ENCODE measurements at places on chromosomes 11 and 22.
A peak's percentile ranks its signal among the peaks of the same experiment; 100 is the strongest.

GRCh38 chr22:27859336-27859735, 57.8 kb upstream of the MN1 start:
- no peak for DNase-seq

- no peak for DNase-seq
Observed at GRCh38 chr11:83054904-83055380, 16.8 kb downstream of the RAB30 start.

DNA sequence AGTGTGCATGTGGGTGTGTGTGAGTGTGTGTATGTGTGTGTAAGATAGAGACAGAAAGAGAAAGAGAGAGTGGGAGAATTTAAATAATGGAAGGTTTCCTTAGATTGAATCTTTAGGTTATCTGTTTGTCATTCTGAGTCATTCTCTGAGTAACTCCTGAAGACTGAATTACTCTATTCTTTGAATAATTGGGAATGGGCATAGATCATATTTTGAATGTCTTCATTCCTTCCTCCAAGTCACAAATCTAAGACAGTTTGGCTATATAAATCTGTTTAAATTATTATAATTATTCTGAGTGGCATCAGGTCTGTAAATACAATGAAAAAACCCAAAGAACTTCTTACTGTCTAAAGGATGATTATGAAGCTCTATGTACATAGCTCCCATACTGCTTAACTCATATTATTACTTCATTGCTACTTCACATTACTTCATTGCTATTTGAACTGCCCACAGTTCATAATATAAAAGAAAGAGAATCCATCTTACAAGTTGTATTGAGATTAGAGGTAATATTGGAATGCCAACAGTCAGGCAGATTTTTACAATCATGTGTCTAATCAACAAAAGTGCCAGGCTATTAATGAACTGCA, 346.6 kb upstream of the CCDC179 start:
- DNase-seq = peak; percentile 40

DNA sequence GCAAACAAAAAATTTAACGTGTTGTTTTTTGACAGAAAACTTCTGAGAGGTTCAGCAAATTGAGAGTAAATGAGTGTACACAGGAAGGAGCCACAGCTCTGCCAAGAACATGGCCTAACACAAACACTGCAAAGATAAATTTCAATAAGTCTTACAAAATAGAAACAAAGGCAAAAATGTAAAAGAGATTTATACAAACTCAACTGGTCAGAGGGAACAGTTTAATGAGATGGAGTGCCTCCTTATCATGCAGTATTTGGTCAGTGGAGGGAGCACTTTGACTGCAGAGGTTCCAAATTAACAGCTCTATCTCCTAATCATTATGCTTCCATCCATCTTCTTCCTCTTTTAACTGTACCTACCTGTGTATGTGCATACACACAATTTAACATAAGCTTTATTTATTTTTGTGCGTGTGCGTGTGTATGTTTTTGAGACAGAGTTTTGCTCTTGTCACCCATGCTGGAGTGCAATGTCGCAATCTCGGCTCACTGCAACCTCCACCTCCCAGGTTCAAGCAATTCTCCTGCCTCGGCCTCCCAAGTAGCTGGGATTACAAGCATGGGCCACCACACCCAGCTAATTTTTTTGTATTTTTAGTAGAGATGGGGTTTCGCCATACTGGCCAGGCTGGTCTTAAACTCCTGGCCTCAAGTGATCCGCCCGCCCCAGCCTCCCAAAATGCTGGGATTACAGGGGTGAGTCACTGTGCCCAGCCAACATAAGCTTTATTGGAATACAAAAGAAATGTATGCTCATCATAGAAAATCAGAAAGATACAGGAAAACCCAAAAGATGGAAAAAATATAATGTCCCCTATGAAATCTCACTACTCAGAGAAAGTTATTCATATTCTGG, 111.9 kb downstream of the MRTFA start:
- DNase-seq = no peak

DNA sequence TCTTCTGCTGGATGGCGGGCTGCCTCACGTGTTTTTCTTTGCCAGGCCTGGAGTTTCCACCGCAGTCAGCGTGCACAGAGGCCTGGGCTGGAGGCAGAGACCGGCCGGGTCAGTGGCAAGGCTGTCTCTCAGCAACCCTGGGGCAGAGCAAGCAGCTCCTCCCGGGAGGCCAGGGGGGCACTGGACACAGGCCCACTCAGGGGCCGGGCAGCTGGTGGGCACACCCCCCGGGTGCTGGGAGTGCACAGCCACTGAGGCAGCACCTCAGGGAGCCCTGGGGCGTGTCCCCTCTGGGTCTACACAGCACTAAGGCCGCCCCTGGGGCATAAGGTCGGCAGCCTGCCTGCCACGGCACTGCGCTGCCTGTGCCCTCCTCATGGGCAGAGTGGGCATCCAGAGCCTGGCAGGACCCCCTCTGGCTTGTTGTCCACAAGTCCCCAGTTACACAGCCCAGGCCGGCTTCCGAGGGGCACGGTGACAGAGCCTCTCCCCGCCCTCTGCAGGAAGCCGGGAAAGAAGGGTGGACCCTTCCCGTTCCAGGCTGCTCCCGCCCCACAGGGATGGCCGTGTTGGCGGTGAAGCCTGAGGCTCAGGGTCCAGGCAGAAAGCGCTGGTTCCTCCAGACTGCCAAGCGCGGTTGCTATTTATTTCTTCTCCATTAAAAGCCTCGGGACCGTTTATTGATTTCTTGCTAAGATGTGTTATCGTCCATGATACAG, 18.5 kb upstream of the TH start:
- DNase-seq = no peak

GRCh38 chr11:19524171-19524671, 188.4 kb upstream of the NAV2 start:
- DNase-seq = no peak

- DNase-seq = no peak
Observed at GRCh38 chr22:41561788-41562187, 978 bp downstream of the CSDC2 start.

DNA sequence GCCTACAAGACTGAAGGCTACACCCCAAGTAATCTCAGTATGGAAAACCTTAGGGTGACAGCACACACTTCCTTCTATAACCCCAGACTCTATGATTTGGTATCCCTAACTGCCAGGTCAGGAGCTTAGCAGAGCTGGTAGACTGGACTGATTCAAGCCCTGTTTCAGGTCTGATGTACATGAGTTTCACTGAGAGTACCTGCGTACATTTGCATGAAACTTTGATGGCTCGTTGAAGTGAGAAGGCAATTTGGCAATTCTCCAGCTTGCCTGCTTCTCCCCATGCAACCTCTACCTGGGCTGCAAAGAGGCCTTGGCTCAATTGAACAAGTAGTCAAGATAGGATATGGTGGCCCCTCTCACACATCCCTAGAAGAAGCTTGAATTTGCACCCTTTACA, 10.2 kb downstream of the FIBIN start:
- no peak for DNase-seq

DNA sequence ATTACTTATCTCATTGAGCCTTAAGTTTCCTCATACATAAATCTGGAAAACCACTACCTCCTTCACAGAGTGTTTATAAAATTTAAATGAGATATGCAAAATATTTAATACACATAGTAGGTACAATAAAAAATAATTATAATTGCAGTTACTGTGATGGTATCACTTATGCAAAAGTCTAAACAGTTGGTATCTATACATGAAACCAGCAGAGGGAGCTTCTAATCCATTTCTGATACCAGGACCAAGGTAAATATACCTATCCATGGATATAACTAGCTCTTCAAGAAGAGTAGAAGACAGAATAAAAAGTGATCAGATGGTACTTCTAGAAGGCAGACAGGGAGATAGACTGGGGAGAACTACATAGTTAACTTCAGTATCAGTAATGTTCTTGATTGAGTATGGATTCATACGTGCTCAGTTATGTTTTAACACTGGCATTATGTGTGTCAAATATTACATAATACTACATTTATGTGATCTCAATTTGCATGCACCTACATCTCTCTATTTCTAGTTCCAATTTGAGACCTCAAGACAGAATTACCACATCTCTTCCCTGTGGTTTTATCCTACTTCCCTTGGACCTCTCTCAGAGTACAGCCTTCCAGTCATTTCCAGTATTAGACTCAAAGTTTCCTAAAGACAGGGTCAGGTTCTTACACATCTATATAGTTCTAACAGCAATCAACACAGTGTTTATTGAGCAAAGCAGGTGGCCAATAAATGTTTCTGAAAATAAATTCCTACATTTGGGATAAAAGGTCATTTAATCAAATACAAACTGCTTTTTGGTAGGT, 13.7 kb upstream of the TSG101 start:
- DNase-seq = peak; percentile 27

DNA sequence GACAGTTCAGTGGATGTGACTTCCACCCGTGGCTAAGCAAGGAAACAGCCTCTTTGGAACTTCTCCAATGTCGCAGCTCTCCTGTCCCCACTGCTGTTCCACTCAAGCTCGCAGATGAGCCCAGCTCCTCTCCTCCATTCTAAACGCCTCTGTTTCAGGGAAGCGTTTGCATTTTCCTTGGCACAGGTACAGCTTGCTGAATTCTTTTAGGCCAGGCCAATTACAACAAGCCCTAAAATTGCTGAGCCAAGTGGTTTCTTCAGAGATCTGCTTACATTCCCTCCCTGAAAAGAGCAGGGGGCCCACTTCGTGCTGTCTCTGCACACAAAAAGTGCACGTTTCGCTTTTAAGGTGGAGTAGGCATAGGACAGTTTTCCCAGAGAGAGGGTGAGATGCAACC, 91.5 kb upstream of the BLID start:
- DNase-seq = peak; percentile 90

DNA sequence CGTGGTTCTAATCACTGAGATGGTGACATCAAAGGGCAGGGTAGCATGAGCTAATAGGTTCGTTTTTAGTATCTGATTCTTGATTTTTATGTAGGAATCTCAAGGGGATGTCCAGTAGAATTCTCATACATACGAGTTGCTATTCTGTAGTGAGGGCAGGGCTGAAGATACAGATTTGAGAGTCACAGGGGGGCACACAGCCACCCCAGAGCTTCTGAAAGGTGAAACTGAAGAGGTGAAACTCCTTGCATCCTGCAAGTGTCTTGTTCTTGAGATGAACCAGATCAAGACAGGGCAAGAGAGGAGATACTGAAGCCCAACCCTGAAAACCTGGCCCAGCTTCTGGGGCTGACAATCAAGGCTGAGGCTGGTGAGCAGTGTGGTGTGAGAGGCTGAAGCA, 35.6 kb upstream of the TMEM123 start:
- no peak for DNase-seq

- DNase-seq = no peak
Observed at GRCh38 chr11:13278609-13279486, 1.3 kb downstream of the BMAL1 start.

GRCh38 chr22:36552289-36552688, 23.3 kb upstream of the EIF3D start:
- DNase-seq = no peak

GRCh38 chr11:870127-870413, 27.4 kb downstream of the TSPAN4 start:
- DNase-seq = no peak

GRCh38 chr11:120801801-120802689, 221.9 kb upstream of the TBCEL start:
- DNase-seq = peak; percentile 64

- DNase-seq = peak; percentile 4
Observed at GRCh38 chr11:72491001-72491400, 56.7 kb upstream of the CLPB start.

DNA sequence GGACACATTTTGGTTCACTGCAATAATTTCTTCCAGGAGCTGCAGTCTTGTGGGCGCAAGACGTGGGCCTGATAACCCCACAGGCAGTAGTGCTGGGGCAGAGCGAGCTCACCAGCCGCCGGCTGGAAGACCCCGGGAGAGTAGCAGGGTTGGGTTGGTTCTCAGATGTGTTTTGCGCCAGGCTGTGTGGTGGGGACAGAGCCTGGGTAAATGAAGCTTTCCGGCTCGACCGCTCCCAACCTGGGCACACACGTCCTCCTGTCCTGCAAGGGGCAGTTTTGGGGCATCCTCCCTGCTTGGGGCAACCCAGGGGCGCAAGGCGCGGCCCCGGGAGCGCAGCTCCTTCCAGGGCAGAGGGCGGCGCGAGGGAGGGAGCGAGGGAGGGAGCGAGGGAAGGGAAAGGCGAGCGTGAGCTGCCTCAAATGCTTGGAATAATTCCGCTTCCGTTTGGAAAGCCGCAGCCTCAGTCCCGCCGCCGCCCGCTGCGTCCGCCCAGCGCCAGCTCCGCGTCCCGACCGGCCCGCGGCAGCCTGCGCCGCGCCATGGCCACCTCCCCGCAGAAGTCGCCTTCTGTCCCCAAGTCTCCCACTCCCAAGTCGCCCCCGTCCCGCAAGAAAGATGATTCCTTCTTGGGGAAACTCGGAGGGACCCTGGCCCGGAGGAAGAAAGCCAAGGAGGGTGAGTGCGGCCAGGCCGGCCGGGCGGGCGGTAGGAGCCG, at the start of gene PARVA:
Gene PARVA (plus strand): TSS at position 466 of the 718 bp plus-strand sequence. CDS start 77 bp downstream, at position 543.
- DNase-seq = peak; percentile 87

- DNase-seq = peak; percentile 86
Observed at GRCh38 chr11:22459048-22459447, 120.9 kb downstream of the SLC17A6 start.

DNA sequence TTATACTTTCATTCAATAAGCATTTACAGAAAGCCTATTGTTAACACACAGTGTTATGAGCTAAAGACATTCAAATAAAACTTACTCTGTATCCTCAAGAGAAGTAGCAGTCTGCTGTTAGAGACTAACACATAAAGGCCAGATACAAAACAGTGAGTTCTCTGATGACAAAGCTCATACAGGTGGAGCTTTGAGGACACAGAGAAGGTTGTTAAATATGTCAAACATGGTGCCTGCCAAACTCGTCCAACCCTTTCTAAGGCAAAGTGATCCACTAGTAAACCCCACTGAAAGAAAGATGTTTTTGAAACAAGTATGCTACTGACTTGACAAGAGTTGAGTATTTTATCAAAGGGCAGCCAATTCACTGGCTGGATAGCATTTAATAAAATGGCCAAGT, 70.1 kb downstream of the C2CD3 start:
- no peak for DNase-seq

- no peak for DNase-seq
Observed at GRCh38 chr11:4962816-4963215, 7.3 kb upstream of the OR51A2 start.

DNA sequence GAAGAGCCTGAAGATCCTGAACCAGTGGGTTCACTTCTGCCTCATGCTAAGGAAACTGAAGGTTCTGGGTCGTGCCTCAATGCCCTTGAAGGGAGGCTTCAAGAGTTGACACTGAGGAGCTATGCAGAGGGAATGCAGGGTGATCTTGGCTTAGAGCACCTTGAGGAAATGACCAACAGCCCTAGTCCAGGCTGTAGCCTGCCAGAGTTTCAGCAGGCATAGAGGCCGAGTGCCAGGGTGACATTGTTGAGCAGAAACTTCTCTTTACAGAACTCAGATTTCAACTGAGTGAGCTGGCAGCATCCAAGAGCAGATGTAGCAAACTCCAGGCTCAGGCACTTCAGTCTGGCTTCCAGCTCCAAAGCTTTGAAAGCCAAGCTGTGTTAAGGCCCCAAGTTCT, 23.1 kb upstream of the CAPRIN1 start:
- peak; percentile 20 for DNase-seq

Measured in fibroblast of lung (primary cell).